Ovary (tissue), 10 donors: ENCODE measurements at places on chromosomes 2 and 18. TPM values are rescaled to one million over a fixed set of nuclear protein-coding genes. Genes with fewer than 3 reads are reported as not detected.
A peak's percentile ranks its signal among the peaks of the same experiment; 100 is the strongest.

Gene REG3G
- total RNA-seq: not detected

DNA sequence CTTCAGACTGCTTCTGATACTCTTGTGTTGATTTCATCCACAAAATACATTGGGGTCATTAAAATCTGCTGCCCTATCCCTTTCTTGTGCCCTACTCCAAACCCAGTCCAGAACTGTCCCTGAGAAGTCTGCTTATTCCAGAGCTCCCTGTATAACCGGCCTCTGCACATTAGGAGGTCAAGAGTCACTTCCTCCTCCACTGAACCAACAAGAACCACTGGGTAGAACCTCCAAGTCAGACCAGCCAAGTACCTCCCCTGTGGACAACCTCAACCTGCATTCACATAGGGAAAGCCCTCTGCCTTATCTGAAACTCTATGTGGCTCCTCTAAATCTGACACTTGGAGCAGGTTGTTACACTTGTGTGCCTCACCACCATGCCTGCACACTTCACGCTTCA, 22.1 kb downstream of the KDSR start:
- DNase-seq: no peak

DNA sequence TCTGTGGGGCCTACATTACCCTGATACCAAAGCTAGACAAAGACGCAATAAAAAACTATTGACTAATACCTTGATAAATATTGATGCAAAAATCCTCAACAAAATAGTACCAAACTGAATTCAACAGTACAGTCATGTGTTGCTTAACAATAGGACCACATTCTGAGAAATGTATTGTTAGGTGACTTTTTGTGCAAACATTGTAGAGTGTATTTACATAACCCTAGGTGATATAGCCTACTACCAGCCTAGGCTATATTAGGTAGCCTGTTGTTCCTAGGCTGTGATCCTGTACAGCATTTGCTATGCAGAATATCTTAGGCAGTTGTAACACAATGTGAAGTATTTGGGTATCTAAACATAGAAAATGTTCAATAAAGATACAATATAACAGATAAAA, 36.7 kb downstream of the CCDC138 start:
- no peak for DNase-seq

GRCh38 chr2:20611077-20611843, 39.6 kb downstream of the HS1BP3 start:
- DNase-seq: peak; percentile 83

DNA sequence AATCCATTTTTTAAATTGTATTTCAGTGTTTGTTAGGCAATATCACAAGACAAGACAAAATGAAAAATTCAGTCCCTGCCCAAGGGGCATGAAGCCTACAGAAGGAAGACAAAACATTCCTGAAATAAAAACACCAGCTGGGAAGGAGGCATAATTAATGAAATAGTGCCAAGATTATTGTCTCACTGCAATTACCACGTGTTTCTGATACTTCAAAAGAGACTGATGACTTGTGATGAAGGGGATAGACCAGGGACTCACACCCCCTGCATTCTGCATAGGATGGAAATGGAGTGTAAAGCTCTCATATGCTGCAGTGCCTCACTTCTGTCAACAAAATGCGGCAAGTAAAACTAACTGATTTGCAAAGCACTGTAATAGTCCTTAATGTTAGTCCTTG, 178.1 kb downstream of the BARD1 start:
- no peak for DNase-seq
